ENCODE measurements at places on chromosomes 12 and 14.
A peak's percentile ranks its signal among the peaks of the same experiment; 100 is the strongest.

DNA sequence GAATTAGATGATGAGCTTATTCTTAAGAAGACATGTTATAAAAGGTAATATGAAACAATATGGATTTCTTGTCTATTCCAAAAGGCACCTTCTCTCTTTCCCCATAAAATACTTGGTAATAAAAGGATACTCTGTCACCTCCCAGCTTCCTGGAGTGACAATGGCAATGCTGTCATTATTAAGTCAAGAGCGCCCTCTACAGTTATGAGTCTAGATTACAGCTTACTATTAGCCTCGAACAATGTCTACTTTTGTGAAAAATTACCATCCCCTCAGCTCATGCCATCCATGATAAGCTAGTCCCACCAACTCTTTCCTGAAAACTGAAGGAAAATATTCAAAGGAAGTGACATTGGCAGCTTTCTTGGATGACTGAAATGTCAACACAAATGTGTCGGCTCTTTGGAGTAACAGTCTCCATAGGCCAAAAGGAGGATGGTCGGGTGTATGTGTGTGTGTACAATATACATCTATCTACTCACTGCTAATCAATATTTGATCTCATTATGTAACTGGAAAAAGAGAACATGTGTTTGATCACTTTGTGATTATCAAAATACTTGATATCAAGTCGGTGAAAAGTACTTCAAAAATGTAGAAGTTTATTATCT lies 48.7 kb upstream of the CDKN3 start:
- DNase-seq, result no peak

DNA sequence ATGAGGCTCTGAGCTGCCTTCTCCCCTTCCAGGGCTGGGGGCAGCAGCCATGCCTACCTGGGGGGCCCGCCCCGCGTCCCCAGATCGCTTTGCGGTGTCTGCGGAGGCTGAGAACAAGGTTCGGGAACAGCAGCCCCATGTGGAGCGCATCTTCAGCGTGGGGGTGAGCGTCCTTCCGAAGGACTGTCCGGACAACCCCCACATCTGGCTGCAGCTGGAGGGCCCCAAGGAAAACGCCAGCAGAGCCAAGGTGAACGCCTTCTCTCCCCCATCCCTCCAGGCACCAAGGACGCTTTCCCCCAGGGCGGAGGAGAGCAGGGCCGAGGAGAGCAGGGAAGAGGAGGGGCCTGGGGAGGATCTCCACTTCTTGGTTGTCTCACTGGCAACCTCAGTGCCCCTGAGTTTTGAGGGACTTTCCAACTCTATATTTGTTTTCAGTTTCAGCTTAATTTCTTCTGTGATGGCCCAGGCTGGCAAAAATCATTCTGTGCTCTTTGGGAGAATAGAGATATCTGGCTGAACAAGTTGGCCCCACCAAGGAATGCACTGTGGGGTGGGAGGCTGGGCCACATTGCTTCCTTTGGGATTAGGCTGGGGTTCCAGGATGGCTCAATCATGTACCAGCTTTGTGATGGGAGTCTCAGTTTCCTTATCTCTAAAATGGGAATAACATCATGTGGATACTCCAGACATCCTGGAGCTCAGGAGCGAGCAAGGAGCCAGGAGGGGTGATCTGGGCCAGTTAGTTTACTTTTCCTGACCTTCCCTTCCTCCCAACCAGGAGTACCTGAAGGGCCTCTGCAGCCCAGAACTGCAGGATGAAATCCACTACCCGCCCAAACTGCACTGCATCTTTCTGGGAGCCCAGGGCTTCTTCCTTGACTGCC lies 1.2 kb downstream of the KHNYN start:
- DNase-seq, result peak; percentile 82

DNA sequence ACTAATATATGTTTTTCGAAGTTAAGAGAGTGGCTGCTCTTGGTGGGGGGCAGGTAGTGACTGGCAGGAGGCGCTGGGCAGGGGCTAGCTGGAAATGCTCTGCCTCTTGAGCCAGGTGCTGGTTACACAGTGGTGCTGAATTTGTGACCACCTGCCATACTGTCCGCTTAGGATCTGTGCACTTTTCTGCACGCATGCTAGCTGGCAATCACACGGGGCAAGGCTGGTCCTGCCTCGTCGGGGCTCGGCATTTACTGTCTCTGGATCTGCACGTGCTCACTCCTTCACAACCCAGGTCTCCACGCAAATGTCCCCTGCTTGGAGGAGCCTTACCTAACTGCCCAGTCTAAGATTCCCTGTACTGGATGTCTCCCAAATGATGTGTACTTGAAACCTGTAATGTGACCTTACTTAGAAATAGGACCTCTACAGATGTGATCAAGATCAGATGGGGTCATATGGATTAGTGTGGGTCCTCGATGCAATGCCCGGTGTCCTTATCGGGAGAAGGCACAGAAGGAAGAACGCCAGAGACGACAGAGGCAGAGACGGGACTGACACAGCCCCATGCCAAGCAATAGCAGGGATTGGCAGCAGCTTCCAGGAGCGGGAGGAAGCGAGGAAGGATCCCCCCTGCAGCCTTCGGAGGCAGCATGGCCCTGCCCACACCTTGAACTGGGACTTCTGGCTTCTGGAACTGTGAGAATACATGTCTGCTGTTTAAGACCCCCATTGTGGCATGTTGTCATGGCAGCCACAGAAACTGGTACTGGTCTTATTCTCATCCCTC lies 59.5 kb downstream of the RBM19 start:
- DNase-seq, result no peak

DNA sequence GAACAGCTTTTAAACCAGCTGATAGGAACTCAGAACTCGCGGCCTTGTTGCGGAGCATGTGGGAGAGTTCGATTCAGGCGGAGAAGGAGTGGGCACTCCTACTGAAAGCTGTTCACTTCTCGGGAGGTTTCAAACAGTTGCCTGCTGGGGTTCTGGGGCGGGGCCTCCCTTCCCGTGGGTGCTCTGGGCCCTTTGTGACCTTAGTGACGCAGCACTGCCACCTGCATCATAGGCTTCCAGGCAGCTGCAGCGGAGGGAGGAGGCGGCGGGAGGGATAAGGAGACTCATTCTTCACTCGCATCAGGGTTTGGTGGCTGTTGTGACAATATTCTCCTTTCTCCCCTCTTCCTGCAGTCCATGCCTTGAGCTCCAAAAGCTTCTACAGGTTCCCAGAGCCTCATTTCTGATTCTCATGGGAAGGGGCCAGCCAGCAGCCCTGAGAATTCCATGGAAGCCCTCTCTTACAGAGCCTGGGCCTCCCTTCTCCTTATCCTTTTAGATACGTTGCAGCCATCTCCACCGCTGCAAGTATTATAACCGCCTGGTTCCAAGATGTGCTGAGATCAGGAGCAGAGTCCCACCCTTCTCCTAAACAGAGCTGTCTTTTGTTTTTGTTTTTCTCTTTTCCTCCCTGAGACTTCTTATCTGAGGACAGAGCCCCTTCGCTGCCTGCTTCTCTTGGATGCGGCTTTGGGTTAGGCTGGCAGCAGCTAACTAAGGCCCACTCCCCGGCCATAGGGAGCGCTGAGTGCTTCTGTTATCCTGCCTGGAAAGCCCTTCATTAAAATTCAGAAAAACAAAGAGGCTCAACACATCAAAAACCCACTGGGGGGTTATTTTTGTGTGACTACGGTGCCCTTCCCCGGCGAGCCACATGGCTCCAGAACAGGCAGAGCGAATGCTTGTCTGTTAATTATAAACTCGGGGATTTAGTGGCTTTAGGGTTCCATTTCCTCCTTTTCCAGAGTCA lies 67.6 kb upstream of the GPATCH2L start:
- DNase-seq, result no peak

GRCh38 chr14:52960627-52961026 lies 9.8 kb upstream of the FERMT2 start:
- no peak for DNase-seq

DNA sequence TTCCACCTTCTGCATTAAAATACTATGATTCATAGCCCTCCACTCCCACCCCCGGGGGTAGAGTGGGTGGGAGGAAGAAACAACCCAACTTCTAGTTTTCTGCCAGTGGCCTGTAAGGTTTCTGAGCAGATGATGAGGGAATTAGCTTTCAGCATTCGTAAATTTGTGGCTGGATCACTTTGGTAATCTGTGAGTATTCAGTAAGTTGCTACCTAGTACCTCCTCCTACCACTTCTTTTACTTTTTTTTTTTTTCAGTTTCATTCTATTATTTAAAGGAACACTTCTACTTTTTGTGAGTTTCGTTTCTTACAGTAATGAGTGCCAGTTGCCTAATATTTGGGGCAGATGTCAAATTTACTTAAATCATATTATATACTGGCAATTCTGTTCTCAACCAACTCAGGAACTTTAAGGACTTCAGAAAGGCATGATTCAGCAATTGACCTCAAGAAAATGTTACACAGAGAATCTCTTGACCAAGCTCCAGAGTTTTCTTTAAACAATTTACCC lies 42.4 kb upstream of the EMP1 start:
- DNase-seq, result no peak

- DNase-seq, result no peak
Measured at GRCh38 chr14:95915330-95915729, 38.7 kb downstream of the TUNAR start.

GRCh38 chr12:69027411-69027881 lies 94.5 kb upstream of the CPM start:
- DNase-seq, result no peak

- DNase-seq, result no peak
Measured at GRCh38 chr12:110907583-110907982, 12.8 kb downstream of the MYL2 start.

GRCh38 chr14:91402771-91403600 lies 14.6 kb downstream of the CCDC88C start:
- no peak for DNase-seq

DNA sequence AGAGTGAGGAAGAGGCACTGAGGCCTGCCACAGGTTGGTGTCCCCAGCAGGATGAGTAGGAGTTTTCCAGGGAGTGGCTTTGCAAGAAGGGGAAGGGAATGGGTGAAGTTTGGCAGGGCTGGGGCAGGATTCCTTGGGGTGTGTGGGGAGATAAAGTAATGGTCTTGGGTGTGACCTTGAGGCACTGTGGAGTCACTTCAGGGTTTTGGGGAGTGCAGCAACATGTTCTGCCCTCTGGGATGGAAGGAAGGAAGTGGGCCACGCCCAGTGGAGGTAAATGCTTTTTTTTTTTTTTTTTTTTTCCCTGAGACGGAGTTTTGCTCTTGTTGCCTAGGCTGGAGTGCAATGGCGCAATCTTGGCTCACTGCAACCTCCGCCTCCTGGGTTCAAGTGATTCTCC lies 108.9 kb downstream of the ADCK1 start:
- DNase-seq, result no peak

DNA sequence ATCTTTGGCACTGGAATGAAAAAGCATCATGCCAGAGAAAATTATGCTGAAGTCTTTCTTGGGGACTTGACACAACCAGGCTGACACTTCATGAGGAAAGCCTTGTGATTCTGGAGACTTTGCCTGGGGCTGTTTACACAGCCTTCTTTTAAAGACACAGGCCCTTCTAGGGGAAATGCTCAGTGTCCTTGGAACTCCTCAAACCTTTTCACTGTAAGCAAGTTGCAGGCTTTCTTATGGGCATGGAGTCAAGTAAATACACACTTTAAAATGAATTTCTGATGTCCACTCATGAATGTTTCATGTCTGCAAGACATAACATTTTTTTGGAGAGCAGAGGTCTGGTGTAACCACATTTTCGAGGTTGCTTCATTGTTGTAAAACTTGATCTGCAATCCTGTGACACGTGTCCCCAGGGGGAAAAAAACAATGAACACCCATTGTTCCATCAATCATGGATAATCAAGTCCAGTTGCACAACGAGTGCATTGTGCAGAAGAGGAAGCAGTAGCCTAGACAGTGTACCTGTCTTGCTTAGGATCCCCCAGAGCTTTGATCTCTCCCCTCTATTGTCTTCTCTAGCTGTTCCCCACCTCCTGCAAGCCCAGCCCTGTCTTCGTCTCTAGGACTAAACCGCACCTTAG lies 155.1 kb upstream of the PRICKLE1 start:
- no peak for DNase-seq

- DNase-seq, result no peak
Measured at GRCh38 chr12:91021076-91021475, 16.3 kb upstream of the EPYC start.

DNA sequence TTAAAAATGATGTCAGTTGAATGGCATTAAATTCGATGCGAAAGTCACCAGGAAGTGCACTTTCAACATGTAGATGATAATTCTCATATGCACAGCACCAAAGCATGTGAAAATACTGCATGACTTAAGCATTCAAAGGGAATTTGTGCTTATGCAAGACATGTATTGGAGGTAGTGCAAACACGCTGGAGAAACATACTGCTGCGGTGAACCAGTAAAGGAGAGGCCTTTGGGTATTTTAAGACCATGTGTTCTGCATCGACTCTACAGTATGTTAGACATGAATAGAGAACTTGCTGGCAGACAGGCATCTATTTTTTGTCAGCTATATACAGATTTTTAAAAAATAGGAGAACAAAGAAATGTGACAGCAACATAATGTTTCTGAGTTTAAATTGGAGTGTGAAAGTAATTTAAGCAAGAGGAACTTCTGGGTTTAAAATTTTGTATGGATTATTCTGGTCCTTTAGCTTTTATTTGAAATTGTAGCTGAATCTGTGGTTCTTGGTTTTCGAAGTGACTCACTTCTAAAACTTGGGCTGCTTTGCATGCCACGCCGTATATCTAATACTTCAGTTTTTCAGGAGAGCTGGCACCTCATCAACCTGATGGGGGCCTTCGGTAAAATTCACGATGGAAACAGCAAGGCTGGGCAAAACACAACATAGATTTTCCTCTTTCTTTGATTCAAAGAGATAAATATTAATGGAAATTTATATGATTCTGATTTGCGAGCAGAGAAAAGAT lies 408.7 kb downstream of the APAF1 start:
- DNase-seq, result no peak

GRCh38 chr12:100993916-100994450 lies 199.4 kb downstream of the ANO4 start:
- no peak for DNase-seq

DNA sequence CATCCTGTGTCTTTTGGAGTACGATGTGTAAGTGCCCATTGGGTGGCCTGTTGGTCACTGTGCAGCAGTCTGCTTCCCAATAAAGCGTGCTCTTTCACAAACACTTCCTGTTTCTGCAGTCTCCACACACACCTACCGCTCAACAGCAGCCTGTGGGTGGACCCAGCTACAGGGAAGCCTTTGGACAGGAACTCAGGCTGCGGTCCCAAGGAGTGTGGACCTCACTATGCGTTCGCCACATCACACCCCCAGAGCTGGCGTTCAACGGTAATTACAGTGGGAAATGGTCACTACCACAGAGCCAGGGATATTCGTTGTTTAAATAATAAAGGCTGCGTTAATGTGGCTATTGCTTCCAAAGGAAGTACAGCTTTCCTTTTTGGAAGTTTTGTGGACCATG lies 16.2 kb downstream of the PSMC1 start:
- DNase-seq, result no peak

All from vagina (tissue), 2 donors.